ENCODE measurements at places on chromosomes 6 and 20.
A peak's percentile ranks its signal among the peaks of the same experiment; 100 is the strongest.

DNA sequence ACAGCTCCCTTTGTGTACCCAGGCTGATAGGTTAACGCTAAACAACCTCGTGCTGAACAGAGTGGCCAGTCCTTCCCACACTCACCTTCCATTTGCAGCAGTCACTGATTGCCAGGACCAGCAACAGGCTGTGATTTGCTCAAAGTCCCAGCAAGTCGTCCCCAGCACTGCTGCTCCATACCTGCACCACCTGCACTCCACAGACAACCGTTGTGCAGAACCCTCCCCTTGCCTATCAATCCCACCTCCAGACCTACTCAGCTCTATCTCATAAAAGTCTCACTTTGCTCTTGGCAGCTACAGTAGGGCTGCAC lies 43.1 kb upstream of the SCML4 start:
- DNase-seq = no peak

GRCh38 chr20:62186096-62186426 lies 3.2 kb downstream of the MTG2 start:
- no peak for DNase-seq

DNA sequence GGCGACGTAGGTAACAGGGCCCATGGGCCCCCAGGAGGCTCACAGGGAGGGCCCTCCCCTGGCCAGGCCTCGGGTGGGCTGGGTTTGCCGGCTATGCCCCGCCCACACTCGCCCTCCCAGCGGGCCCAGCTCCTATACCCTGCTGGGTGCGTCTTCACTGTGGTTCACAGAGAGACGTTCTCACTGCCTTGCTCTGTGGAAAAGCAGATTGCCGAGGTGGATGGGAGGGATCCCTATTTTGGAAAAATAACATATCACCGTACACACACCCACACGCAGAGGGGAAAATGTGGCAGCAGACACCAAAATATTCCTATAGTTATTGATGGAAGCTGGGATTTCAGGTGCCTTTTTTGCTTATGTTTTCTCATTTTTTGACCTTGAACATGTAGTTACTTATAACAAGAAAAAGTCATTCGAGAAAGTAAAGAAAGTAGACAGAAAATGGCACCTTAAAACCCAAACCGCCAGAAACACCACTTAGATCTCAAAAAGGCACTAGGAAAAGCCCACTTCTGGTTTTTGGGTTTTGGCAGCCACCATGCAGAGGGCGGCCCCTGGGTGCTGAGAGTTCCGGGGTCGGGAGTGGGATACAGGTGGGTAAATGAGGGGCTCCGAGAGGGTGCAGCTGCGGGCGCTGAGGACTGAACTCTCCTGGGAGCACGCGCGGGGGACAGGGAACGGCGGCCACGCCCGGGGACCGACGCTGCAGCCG lies 49.4 kb downstream of the TMEM242 start:
- peak; percentile 39 for DNase-seq

DNA sequence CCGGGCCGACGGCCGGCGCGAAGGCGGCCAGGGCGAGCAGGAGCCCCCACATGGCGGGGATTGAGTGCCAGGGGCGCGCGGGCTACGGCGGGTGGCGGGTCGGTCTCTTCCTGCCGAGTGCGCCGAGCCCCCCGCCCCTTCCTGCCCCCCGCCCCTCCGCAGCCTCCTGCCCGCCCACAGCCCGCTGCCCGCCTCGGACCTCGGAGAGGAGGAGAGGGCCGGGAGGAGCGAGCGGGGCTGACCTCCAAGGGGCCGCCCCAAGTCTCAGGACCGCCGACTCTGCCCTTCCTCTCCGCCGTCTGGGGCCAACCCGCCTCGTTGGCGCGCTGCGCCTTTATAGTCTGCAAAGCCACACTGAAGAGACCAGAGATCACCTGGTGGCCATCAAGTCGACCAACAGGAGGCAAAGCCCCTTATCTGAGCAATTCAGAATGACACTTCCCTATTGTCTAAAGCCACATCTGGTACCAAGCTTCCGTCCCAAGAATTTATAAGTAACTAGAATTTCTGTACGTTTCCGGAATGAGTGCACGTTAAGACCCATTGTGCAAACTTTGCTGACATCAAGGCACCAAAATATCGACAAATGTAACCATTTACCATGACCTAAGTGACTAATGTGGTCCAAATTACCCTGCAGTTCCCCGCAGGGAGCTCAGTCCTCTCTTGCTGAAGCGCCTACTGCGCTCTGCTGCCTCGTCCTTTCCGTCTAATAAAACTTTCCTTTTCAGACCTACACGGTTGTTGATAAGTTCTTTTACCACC lies at the start of gene CPXM1:
TSS of gene CPXM1 (minus strand) at position 107 of the 765 bp plus-strand sequence. CDS start at position 52, 55 bp downstream.
- DNase-seq = peak; percentile 64

DNA sequence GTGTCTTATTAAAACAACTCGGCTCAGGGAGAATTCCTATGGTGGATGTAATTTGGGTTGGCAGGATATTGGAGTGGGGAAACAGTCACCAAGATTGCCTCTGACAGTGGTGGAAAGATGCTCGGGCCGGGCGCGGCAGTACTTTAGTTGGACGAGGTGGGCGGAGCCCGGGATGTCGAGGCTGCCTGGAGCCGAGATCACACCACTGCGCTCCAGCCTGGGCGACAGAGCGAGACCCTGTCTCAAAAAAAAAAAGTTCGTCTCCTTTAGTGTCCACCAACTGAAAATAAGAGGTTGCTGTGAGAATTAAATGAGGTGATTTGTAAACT lies 621 bp downstream of the NOL7 start:
- DNase-seq = peak; percentile 60

GRCh38 chr6:152598421-152598820 lies 38.7 kb downstream of the SYNE1 start:
- DNase-seq = no peak

DNA sequence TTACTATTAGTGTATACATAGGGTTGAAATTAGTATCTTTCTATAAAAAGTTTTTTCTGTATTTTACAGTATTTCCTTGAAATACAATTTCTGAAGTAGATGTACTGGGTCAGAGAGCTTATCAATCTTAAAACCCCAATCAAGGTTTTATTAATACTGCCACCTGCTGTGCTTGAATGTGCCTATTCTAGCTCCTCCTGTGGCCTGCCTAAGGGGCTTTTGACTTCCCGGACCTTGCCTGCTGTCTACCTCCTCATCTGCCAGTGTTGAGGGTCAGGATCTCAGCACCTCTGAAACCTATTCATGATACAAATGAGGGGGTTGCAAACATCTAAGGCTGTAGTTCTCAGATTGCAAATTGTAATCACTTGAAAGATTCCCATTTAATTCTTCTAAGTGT lies 9.2 kb downstream of the PACRG start:
- DNase-seq = no peak

DNA sequence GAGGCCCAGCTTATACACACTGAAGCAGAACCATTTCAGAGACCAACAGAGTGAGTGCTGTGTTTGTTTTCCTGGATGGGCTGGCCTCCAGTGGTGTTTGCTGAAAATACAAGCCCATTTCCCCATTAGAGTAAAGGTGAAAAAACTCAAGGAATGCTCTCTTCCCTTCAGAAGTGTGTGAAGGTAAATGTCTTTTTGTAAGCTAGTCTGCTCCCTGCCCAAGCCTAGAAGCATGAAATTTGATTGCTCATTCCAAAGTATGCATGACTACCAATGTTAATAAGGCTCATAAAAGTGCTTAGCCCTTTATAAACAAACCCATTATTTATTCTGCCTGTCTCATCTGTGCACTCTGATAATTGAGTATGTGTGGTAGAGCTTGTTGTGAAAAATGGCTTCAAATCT lies 59.1 kb downstream of the ADGRF1 start:
- no peak for DNase-seq

DNA sequence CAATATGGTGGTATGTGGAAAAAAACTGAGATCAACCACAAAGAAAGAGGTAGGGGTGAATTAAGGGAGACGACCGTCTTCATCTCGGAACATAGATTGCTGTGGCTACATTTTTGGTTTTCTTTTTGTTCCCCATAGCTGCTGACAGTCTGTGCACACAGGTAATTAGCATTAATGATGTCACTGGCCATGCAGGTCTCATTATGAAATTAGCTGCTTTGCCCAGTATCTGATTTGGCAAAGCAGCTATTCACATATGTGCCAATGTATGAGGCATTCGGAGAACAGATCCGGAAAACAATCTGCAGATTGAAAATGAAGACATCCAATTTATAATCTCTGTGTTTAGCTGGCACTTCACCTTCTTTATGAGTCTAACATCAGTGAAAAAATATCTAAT lies 13.1 kb downstream of the NOX3 start:
- no peak for DNase-seq

- DNase-seq = no peak
These were observed 4.8 kb downstream of the DPPA5 start for GRCh38 chr6:73349311-73349710.

- DNase-seq = no peak
These were observed 15.4 kb upstream of the SLC22A16 start for GRCh38 chr6:110491644-110492317.

DNA sequence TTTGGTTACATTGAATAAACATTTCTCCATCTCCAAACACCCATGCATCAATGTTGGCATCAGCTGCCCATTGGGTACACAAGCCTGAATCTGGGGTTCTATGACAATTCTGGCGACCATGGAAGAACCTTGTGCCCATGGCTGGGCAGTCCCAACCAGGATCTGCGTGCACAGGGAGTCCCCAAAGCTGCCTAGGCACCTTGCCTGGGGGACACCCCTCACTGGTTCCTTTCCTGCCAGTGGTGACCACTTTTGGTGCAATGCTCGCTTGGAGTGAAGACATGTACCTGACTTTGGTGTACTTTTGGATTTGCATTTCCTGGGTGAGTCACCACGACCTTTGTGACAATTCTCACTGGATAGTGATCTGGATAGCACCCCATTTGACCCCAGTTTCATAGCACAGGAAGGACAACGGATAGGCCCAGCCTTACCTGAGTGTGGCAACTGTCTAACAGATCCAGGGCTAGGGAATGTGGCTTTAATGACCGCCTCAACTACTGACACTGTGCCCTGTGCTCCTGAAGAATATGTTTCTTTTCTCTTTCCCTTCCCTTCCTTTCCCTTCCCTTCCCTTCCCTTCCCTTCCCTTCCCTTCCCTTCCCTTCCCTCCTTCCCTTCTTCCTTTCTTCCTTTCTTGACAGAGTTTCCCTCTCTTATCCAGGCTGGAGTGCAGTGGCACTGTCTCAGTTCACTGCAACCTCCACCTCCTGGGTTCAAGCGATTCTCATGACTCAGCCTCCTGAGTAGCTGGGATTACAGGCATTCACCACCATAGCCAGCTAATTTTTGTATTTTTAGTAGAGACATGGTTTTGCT lies 7.1 kb downstream of the SPINT3 start:
- no peak for DNase-seq

DNA sequence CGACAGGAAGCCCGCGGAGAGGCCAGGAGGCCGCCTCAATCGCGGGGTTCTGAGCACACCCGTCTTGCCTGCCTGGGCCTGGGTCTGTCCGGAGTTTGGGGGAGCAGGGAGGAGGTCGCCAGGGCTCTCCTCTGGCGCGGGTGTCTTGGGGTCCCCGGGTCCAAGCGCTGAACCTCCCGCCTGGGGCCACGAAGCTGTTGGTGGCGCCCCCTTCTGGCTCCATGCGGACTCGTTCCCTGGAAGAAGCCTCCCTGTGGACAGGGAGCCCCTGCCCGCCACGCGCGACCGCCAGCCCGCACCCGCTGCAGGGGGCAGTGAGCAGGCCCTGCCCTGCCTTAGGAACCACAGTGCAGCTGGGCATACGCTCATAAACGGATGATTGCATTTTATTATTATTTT lies 44.7 kb downstream of the MCUR1 start:
- no peak for DNase-seq

GRCh38 chr20:2741463-2741862 lies 48.9 kb downstream of the EBF4 start:
- DNase-seq = no peak

DNA sequence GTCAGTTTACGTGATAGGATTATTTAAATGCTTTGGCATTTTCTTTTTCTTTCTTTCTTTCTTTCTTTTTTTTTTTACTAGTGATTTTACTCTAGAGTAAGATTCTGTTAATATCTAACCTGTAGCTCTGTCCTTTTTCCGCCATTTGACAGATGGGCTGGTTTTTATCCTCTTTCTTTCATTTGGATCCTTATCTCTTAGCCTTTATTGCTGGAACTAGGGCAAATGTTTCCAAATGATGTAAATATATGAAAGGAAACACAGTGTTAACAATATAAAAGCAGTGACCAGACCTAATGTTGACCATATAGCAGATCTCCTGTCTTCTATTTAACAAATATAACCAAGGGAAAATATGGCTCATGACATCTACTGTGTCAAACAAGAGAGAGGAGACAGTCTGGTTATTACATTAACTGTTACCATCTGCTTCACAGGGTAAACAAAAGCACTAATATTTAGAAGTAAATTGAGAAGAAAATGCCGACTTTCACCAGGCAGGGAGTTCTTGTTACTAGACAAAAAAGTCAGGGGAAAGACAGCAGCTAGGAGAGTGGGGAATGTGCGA lies 59.8 kb upstream of the GCLC start:
- no peak for DNase-seq

DNA sequence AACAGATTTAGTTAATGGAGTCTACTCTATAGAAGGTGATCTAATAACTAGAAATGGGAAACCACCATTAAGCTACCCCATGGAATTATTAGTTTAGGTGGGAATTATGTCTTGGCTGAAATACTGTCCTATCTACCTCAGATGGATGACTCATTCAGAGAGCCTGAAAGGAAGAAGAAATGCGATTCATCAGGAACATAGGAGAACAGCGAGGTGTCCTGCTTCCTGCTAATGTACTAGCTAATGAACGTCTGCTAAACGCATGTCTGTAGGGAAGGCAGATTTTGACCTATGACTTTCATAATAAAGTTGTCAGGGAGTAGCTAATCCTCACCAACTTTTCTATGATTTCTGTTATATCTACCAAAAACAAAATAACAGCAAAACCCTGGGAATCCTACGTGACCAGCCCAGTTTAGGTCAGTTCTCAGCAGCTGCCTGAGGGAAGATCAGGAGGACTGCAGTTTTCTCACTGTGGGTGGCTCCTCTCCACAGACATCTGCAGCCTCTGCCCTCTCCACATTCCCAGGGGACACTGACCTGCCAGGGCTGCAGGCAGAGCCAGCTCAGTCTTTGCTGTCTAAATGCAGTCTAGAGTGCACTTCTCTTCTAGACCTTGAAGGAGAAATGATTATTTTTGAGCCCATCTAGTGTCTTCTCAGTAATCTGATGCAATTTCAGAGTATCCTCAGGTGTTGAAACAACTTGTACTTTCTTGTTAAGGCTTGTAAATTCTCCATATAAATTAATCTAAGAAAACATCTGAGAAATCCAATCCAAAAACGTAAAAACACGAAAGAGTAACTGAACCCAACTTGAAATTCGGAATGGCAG lies 18.1 kb upstream of the SFT2D1 start:
- DNase-seq = peak; percentile 30

- DNase-seq = no peak
These were observed 164.5 kb downstream of the MTHFD1L start for GRCh38 chr6:151029970-151030369.
